ENCODE measurements at places on chromosomes 7 and 10.

- no peak for DNase-seq
These were observed 103.8 kb downstream of the PDGFA start for GRCh38 chr7:415646-416525.

GRCh38 chr10:103816431-103816830 is 38.9 kb downstream of the SH3PXD2A start:
- DNase-seq = no peak

- DNase-seq = no peak
These were observed 229.1 kb downstream of the ELFN1 start for GRCh38 chr7:1899196-1899595.

DNA sequence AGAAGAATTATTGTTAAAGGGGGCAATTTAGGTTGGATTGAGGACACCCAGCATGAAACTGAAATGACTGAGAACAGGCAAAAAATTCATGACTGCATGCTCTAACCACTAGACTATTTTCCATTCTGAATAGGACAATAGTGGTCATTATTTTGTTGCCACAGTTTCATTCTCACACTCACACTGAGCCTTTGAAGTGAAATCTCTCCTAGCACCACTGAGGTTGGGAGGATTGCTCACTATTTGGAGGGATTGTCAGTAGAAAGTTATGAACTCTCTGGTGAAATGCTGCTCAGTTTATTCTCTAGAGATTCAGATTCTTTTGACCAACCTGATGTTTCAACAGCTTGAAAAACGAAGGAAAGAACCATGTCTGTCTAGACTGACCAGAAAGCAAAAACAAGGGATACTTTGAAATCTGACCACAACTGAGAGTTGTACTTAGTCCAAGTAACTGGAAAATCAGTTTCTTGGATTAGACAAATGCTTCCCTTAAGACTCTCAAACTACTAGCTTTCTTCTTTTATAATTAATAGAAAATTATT is 191.2 kb downstream of the DYNC1I1 start:
- DNase-seq = no peak
